ENCODE measurements at places on chromosomes 7 and 10.

GRCh38 chr10:117249493-117250093 is 8.7 kb downstream of the SLC18A2 start:
- DNase-seq: no peak

- no peak for DNase-seq
Measured at GRCh38 chr10:11282156-11282555, 264.5 kb downstream of the CELF2 start.

DNA sequence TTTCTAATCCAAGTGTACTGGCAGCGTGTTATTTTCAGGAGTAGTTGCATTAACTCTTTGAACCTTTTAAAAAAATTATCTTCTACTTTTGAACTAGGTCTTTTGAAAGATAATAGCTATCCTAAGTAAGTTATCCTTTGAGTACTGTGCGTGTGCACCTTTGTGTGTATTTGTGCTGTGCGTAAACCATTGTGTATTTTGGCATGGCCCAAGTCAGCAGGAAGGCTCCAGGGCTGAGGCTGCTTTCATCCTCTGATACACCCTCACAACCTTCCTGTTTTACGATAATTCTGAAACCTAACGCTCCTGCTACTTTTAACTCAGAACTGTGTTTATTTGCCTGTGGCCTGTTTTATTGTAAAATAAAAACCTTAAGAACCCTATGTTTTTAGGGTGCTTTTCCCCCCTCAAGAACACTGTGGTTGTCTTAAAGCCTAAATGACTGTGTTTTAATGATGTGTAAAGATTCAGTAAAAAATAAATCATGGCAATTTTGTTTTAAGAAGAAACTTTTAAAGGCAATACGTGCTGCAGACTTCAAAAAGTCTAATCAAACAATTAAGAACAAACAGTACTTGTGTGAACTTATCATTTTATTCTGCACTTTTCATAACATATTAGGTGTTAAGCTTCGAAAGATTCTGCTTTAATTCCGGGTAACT is 57.5 kb downstream of the HDAC9 start:
- no peak for DNase-seq

GRCh38 chr10:100347568-100348195 is 649 bp downstream of the SCD start:
- no peak for DNase-seq

DNA sequence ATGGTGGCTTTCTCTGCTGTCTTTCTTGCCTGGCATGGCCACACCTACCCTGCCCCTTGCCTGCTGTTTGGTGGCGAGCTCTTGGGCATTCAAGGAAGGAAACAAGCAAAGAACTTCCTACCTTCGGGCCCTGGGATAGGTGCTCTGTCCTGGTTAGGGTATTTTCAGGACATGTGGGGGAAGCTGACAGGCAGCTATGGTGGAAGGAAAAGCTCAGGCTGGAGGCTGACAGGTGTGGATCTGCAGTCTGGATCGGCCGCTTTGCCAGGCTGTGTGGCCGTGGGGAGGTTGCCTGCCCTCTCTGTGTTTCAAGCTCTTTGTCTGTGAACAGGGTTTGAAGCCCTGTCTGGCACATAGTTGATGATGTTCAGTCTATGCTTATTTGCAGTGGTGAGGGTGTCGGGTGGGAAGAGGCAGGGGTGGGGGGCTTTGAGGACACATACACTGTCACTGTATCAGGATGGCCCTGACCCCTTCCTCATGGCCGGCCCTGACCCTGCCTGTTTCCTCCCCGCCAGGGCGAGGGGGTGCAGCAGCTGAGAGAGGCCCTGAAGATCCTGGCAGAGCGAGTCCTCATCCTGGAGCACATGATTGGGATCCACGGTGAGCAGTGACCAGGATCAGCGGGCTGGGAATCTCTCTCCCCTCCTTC is 73.7 kb downstream of the MYL10 start:
- DNase-seq: no peak

- no peak for DNase-seq
Measured at GRCh38 chr7:82091126-82091684, 321.4 kb upstream of the HGF start.

DNA sequence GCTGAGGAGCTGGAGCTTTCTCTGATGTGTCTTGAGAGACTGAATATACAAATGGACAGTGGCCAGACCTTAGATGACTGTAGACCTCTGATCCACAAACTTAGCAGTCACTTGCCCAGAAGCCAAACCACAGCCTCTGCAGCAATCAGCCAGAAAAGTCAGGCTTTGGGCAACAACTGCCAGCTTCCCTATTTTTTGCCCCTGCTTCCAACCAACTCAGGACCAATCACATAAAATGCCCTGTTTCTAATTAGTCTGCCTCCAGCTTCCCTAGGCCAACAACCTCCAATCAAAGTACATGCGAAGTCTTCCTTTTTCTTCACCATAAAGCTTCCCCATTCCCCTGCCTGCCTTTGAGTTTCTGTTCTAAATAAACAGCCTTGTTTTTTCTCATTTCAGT is 37.8 kb upstream of the CACUL1 start:
- DNase-seq: no peak

DNA sequence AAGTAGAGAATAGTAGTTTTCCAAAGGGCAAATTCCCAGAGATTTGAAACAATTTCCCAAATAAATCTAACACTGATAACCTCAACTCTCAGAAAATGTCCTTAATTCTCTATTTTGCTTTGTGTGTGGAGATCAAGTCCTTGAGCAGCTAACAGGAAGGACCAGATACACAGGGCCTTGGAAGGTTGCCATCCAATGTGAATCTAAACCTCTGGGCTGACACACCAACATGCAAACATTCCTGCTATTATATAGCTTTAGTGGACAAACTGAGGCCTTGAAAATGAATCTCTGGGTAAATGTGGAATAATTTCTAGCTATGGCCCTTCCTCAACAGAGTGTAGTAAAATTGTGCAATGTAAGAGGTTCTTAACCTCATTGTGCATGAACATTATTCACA is 44.1 kb upstream of the PARD3 start:
- no peak for DNase-seq

DNA sequence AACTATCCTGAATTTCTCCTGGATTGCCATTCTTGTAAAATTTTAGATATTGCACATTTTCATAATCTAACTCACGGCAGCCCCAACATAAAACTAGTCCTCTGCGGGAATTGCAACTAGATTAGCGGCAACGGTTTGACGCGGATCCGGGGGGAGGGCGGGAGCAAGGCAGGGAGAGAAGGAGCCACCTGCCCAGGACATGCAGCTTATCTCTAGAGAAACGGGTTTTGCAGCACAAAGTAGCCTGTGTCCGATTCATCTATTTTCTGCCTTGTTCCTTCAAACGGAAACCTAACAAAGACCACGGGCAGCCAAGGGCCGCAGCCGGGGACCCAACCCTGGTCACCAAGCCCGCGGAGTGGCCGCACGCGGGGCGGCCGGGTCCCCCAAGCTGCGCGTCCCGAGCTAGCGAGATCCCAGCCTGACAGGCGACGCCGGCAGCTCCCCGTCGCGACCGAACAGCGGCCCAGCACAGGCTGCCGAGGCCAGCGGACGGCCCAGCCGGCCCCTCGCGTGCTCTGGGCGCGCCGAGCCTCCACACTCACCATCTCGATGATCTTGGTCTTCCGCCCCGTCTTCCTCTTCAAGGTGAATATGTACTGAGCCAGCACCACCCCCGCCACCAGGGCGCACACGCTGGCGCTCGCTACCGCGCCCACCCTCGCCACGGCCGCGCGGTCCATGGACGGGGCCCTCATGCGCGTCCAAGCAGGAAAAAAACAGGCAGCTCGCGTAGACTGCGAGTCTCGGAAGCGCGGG is at the start of gene NT5C3A:
TSS of gene NT5C3A (minus strand) at position 754 of the 759 bp plus-strand sequence. CDS start at position 683, 71 bp downstream.
- DNase-seq: no peak

DNA sequence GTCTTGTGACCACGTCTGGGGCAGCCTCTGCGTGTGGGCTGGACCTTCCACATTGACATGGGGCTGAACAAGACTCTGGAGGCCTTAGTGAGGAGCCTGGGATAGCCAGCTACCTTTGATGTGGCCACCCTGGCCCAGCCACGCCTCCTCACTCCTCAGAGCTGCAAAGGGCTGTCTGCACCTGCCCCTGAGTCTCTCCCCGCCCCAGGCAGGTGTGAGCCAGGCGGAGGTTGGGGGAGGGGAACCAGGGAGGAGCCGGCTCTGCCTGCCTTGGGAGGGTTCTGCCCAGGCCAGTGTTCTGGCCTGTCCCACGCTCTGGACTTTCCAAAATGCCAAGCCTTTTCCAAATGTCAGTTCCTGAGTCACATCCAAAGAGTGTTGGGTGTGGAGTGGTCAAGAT is 72.2 kb downstream of the GTF2IRD1 start:
- DNase-seq: no peak

- no peak for DNase-seq
Measured at GRCh38 chr7:15780271-15780670, 93.8 kb upstream of the MEOX2 start.

- DNase-seq: no peak
Measured at GRCh38 chr10:23826421-23826820, 382.5 kb upstream of the KIAA1217 start.

- DNase-seq: no peak
Measured at GRCh38 chr7:141484907-141485306, 66.3 kb upstream of the AGK start.

GRCh38 chr10:48390933-48391845 is 84.7 kb downstream of the MAPK8 start:
- no peak for DNase-seq

DNA sequence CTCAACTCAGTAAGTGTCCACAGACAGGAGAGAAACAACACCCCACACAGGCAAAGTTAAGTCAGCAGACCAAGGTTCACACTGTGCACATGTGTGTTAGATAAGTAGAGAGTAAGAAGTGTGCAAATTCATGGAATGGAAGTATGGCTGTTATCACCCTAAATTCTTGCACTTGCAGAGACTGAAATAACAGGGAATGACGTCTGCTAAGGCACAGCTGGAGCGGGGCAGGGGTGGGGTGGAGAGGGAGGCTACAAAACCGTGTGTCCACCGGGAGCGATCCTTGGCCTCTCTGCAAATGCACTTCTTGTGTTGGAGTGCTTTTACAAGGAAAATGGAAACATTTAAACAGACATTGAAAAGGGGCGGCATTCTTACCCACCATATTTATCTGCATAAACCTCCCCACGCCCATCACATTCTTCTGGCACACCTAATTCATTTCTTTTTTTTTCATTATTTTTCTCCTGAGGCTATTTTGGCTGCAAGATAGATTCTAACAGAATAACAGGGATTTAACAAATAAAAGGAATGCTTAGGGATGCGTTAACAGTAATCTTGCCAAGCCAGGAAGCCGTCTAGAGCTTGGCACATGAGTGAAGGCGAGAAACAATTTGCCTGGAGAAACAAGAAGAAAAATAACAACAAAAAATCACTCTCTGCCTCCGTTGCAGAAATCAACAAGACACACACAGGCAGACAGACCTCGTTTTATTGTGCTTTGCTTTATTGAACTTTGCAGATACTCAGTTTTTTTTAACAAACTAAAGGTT is 30.1 kb downstream of the TNS3 start:
- DNase-seq: no peak

DNA sequence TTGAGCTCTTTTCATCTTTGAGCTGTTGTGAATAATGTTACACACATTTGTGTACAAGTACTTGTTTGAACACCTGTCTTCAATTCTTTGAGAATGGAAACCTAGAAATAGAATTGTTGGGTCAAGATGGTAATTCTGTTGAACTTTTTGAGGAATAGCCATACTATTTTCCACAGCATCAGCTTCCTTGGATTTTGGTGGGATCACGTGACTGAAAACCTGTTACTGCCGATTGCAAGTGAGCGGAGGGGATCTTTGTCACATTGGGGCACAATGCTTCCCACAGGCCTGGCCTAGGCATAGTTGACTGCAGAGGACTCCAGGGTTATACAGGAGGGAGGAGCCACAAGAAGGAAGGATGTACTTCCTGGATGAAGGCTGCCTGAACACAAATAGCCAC is 21.3 kb upstream of the CACUL1 start:
- no peak for DNase-seq

GRCh38 chr10:1733720-1734119 is 3.6 kb downstream of the ADARB2 start:
- DNase-seq: no peak

- no peak for DNase-seq
Measured at GRCh38 chr10:13328126-13328525, 20.0 kb downstream of the SEPHS1 start.

GRCh38 chr7:14858410-14858809 is 44.1 kb downstream of the DGKB start:
- no peak for DNase-seq

GRCh38 chr10:114151486-114151885 is 22.5 kb downstream of the CCDC186 start:
- no peak for DNase-seq

- DNase-seq: no peak
Measured at GRCh38 chr7:47375121-47375938, 206.6 kb downstream of the TNS3 start.

- no peak for DNase-seq
Measured at GRCh38 chr7:51351661-51352060, 35.1 kb upstream of the COBL start.

DNA sequence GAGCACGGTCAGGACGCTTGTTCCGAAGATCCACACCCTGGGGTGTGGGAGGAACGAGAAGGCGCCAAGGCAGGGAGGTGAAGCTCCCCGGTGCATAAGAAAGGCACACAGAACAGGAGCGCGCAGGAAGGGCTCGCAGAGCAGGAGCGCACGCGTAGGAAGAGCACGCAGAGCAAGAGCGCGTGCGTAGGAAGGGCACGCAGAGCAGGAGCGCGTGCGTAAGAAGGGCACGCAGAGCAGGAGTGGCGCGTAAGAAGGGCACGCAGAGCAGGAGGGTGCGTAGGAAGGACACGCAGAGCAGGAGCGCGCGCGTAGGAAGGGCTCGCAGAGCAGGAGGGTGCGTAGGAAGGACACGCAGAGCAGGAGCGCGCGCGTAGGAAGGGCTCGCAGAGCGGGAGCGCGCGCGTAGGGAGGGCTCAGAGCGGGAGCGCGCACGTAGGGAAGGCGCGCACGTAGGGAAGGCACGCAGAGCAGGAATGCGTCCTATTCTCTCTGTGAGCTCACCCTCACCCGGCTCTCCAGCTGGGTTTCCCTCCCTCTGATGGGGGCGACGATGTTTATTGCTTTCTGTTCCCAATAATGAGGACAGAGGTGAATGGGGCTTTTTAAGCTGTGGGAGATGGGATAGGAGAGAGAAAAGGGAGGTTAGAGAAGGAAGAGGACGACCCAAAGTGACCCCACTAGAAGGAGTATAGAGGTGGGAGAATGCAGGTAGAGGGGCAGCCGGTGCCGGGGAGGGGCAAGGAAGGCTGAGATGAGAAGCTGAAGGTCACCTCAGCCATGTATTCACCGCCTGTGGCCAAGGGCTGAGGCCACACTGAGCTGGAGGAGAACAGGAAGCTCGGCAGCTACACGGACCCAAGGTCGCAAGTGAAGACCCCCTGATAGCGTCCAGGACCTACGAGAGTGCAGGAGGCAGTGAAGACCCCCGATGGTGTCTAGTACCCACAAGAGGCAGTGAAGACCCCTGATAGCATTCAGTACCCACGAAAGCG is 423.2 kb downstream of the PTPRN2 start:
- no peak for DNase-seq

DNA sequence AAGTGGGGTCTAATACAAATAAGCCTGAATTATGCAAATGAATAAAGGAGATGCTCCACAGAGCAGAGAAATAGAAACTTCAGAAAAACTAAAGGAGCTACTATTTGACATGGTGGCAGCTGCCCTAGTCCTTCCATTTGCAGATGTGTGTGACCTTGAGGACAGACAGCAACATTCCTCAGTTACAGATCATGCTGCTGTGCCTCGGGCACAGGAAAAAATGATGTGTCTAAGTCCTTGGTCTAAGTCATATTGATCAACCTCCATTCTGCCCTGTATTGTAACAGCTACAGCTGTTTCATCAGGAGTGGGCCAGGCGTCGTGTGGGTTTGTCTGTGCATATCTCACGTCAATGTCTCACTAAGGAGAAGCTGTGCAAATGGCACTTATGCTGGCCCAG is 710.4 kb downstream of the TNS3 start:
- DNase-seq: no peak

- DNase-seq: no peak
Measured at GRCh38 chr7:92095380-92095779, 38.9 kb downstream of the CYP51A1 start.

Measured in stimulated activated CD8-positive, alpha-beta memory T cell treated with anti-CD3 and anti-CD28 coated beads, Interleukin-15, amount 100 ng/mL, for 4 hours (primary cell).